Gastrocnemius medialis (tissue), 4 donors: ENCODE measurements at places on chromosomes 16 and 17. TPM values are rescaled to one million over a fixed set of nuclear protein-coding genes. Genes with fewer than 3 reads are reported as not detected.

ABCA6 gene
- 15.8 TPM for total RNA-seq

SDK2 gene
- total RNA-seq: 0.02 TPM

ZNF205 gene
- 7.2 TPM for total RNA-seq

GP1BA gene
- total RNA-seq: not detected

KRT27 gene
- total RNA-seq: not detected

TBC1D28 gene
- total RNA-seq: not detected

OTOP2 gene
- not detected for total RNA-seq

RASD1 gene
- total RNA-seq: 61.3 TPM

RNF157 gene
- 50.5 TPM for total RNA-seq

TNFRSF12A gene
- 161 TPM for total RNA-seq

KRTAP4-4 gene
- not detected for total RNA-seq

CA5A gene
- not detected for total RNA-seq

SLFN12L gene
- not detected for total RNA-seq

USH1G gene
- not detected for total RNA-seq

ENO3 gene
- total RNA-seq: 1,434 TPM

UBALD2 gene
- 38.9 TPM for total RNA-seq

PMP22 gene
- 75.5 TPM for total RNA-seq

TSR1 gene
- 94.1 TPM for total RNA-seq

MVP gene
- 40.3 TPM for total RNA-seq

KRT25 gene
- total RNA-seq: not detected

NHLRC4 gene
- 0.42 TPM for total RNA-seq

AATK gene
- 1.3 TPM for total RNA-seq

TNK1 gene
- total RNA-seq: not detected

CBLN1 gene
- 0.16 TPM for total RNA-seq

TBL3 gene
- 64.1 TPM for total RNA-seq

KRTAP1-1 gene
- not detected for total RNA-seq

TM4SF5 gene
- total RNA-seq: not detected
